Activated CD4-positive, alpha-beta T cell treated with anti-CD3 and anti-CD28 coated beads, Interleukin-2, amount 50 U/mL, for 48 hours (primary cell): ENCODE measurements at places on chromosomes 11 and 22.

GRCh38 chr11:99881610-99882009, 805.5 kb upstream of the ARHGAP42 start:
- DNase-seq, result no peak

GRCh38 chr11:68687986-68688385, 3.6 kb downstream of the GAL start:
- no peak for DNase-seq

DNA sequence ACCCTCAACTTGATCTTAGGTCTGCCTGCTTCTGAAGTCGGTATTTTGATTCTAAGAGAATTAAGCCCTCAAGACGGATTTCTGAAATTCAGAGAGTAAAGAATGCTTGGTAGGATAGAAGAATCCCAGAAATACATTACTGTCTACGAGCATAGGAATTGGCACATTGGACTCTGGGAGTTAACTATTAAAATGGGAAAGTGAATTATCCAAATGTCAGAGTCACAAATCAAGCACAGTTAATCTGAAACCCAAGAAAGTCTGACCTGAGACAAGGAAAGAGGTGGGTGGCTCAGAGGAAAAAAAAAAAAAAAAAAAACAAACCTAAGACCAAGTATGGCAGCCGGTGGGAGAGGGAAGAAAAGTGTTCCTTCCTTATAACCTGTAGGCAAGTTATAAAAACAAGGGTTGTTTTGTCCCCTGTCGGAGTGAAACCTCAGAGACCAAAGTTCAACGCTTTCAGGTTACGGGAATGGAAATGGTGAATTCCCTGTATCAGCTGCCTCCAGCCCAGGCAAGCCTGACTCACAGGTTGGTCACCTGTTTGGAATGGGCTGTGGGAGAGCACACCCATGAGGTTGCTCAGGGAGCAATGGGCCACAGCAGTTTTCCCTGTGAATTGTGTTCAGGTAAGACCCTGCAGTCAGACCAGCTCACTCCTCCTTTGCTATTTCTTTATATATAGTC, 139.0 kb downstream of the ETS1 start:
- no peak for DNase-seq

DNA sequence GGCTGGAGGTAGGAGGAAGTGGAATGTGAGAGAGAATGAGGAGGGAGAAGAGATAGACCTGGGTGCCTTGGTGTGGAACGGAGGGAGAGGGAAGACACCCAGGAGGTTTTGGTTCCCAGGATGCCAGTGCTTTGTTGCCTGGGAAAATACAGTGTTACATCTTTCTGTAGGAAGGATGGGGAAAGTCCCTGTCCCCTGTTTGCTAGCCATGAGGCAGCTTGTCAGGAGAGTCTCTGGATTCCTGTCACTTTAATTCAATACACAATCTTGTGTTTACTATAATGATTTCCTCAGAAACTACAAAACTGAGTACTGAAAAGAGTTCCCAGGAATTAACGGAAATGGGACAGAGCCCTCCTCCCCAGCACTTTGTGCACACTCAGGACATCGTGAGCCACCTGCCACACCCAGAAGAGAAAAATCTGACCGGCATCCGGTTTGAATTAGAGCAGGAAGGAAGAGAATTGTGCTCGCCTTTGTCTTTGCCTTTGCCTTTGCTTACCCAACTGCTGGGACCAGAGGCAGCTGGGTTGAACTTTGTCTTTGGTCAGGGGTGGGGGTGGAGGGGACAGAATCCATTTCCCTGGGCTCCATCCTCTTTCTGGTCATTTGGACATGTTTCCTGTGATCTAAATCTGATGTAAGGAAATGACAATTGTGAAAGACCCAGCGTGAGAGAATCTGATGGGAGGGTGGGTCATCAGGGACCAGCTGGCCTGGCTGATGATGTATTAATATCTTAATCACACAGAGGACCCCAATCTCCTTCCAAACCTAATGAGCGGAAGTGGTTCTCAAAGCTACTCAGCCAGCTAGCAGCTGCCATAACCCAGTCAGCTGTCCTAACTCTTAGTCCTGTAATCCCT, 1.3 kb upstream of the LIMK2 start:
- peak; percentile 27 for DNase-seq

GRCh38 chr11:115764176-115764575, 260.0 kb upstream of the CADM1 start:
- no peak for DNase-seq
